ENCODE measurements at places on chromosomes 16 and 17.

DNA sequence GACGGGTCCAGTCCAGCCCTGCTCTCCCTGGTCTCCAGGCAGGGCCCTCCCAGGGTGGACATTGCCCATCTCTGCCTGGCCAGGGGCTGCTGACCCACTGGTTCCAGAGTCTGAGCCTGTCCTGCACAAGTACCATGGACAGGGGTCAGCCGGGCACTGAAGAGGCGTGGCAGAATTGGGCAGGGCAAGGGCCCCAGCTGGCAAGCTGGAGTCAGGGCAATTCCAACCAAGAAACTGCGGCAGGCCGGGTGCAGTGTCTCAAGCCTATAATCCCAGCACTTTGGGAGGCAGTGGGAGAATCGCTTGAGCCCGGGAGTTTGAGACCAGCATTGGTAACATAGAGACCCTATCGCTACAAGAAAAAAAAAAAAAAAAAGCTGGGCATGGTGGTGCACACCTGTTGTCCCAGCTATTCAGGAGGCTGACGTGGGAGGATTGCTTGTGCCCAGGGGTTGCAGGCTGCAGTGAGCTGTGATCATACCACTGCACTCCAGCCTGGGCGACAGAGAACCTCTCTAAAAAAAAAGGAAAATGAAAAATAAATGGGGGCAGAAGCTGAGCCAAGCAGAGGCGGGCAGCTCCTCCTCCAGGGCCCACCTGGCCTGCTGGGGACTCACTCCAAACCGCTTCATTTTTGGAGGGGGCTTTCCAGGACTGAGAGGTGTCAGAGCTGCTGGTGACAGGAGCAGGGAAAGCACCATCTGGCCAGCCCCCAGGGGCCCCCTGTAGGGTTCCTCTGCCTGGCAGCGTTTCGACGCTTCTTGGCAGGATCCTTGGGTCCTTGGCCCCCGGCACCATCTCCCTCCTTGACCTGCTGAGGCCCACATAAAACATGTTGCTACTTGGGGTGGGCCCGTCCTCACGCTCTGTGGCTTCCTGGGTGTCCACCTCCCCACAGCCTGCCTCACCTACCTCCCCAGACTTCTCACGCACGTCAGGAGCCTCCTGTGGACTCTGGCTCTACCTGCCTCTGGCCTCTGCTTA is 2.9 kb upstream of the MAFG start:
- DNase-seq: no peak

GRCh38 chr17:42200706-42201457 is 6.6 kb upstream of the GHDC start:
- no peak for DNase-seq

GRCh38 chr17:58193641-58194255 is 1.2 kb downstream of the EPX start:
- DNase-seq: no peak

DNA sequence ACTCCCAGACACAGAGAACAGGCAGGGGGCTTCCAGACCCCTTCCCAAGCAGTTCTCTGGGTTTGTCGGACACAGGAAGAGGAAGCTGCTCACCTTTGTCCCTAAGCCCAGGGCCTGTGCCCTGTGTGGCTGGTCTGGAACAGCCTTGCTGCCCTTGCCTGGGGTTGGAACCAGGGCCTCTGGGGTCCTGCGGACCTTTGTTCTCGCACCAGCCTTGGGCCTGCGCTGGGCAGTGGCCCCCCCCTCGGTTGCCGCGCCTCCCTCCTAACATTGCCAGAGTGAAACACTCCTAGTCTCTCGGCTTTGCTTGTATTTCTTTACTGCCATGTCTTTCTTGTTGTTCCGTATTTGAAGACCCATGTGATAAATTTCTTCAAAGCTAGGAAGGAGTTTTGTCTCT is 8.5 kb upstream of the IL17C start:
- no peak for DNase-seq

- peak; percentile 80 for DNase-seq
These were observed 29.1 kb downstream of the AKAP1 start for GRCh38 chr17:57114085-57114673.

Data from activated T-cell treated with anti-CD3 and anti-CD28 coated beads, Interleukin-2, amount 50 U/mL, for 48 hours (primary cell).